ENCODE measurements at places on chromosomes 5 and 9.

DNA sequence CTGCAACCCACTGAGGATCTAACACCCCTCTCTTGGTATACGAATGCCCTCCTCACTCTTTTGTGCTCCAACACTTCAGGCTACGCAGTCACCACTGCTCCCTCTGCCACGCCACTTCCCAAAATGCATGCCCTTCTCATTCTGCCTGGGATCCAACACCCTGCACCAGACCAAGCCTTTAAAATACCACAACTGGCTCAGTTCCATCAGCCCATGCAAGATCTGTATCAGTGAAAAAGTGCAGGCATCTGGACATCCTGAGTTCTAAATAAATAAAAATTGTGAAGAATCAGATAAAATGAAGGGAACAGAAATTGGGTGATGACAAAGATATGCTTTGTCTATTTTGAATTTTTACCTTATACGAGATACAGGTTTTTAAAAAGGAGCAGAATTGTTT, 2.7 kb downstream of the NDUFB6 start:
- no peak for DNase-seq

- DNase-seq: no peak
Measured at GRCh38 chr5:124919076-124919475, 172.6 kb upstream of the ZNF608 start.

DNA sequence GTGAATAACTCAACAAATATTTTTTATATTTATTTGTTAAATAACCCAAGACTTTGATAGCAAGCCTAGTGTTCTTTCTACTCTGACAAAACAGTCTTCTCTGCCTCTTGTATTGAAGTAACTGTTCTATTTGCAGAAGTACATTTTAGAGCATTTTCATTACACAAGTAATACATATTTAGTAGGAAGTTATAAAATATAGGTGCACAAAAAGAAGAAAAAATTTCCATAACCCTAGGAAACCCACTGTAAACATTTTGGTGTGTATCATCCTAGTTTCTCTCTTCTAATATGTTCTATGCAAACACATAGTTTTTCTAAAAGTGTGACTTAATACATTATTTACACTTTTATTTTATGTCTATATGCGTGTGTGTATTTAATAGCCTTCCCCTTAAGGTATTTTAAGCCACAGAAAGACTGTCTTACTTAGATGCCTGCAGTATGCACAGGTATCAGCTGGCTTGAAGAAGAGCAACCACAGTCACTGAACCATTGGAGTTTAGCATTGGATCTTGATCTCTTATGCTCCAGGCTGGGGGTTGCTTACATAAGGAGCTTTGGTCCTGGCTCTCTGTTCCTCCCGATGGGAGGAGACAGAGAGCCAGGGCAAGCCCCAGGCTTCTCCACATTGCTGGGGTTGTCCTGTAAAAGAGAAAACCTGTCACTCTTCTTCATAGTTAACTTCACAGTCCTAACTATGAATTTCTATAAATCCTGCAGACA, 3.8 kb downstream of the SELENOP start:
- no peak for DNase-seq

DNA sequence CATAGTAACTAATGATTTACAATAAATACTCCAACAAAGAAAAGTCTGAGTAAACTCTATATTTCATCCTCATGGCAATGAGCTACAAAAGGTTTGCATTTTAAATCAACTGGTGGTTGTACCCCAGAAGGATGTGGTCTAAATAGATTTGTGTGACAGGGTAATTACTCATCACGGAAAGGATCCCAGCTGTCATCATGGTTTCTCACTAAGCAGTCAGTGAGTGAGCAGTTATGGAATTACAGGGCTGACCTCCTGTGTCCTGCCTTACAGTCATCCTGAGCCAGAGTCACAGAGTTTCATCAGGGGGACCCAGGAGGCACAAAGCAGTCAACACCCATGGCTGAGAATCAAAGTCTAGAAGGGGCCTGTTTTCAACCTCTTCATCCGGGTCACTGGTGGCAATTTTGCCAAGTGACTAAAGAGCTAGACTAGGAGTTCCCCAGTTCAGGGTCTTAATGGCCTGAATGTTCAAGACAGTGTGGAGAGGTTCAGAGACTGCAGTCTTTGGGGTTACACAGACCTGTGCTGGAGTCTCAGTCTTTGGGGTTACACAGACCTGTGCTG, 210.7 kb upstream of the SLC24A2 start:
- DNase-seq: no peak

GRCh38 chr5:151213803-151214613, 9.9 kb downstream of the CCDC69 start:
- DNase-seq: no peak

- DNase-seq: no peak
Measured at GRCh38 chr9:36985061-36985768, 48.9 kb downstream of the PAX5 start.

Data from iPS DF 19.7 (cell line).